ENCODE measurements at places on chromosomes 2 and 18. TPM values are rescaled to one million over a fixed set of nuclear protein-coding genes. Genes with fewer than 3 reads are reported as not detected.

DNA sequence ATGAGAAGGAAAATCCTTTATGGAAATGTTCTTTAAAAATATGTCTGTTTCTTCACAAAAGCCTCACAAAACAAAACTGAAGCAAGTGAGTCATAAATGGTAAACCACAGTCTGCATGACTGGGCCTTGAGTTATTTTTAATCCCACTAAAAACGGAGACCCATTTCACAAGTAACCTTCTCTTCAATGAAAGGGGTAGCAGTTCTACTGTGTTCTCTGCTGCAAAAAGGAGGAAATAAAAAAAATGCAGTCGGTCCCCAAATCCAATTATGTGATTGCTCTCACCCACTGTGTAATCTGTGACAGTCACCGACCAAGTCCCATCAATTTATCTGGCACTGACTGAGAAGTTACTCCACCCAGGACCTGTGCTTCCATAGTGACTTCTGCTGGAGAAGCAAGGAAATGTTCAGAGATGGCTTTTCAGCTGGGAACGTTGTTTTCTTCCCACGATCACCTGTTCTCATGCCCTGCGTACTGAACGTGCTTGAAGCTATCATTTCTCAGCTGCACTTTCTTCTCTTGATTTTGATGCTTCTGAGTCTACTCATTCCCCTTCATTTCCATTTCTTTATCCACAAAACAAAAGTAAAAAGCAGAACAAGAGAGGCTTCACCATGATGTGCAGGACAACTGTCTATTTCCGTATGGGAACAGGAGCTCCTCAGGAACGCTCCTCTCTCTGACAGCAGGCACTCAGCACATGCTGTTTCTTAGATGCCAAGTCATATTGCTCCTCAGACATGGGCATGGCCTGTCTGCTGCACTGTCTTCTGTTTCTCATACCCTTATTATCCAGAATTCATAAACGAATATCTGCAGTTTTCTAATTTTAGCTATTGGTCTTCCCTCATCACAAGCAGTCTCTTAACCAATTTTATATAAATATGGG, 80.0 kb upstream of the TMEM200C start:
- H3K4me1 ChIP-seq, result no peaks in the 10 kb centered on the region
- no peak for DNase-seq
- H3K27me3 ChIP-seq, result no peaks in the 10 kb centered on the region
- H3K27ac ChIP-seq, result no peak overlapping the region

- DNase-seq, result no peak
- H3K27me3 ChIP-seq, result no peaks in the 10 kb centered on the region
- H3K36me3 ChIP-seq, result no peaks in the 10 kb centered on the region
Measured at GRCh38 chr2:101682311-101682710, 15.2 kb upstream of the MAP4K4 start.

GRCh38 chr2:9089831-9090230, 86.3 kb upstream of the MBOAT2 start:
- H3K4me3 ChIP-seq, result no peak overlapping the region
- H3K4me1 ChIP-seq, result peaks cover 12% of the 10 kb centered on the region
- no peak overlapping the region for H3K27ac ChIP-seq
- DNase-seq, result no peak
- H3K27me3 ChIP-seq, result no peaks in the 10 kb centered on the region

DNA sequence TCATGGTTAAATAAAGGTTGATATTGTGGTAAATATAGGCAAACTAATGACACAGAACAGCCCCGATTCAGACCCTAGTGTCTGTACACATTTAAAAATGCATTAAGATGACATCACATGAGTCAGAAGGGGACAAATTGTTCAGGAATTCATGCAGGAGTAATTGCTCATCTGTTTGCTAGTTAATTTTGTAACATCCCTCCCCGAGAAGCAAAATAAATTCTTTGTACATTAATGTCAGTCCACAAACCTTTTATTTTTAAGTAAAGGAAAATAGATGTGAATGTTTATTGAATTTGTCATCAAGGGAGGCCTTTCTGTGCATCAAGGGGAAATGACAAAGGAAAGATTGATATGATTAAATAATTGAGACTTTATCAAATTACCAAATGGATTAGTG, 69.9 kb downstream of the SH3BP4 start:
- H3K36me3 ChIP-seq, result no peaks in the 10 kb centered on the region
- no peak overlapping the region for H3K4me3 ChIP-seq
- no peak for DNase-seq
- no peaks in the 10 kb centered on the region for H3K27me3 ChIP-seq
- peaks cover 2% of the 10 kb centered on the region for H3K4me1 ChIP-seq

DNA sequence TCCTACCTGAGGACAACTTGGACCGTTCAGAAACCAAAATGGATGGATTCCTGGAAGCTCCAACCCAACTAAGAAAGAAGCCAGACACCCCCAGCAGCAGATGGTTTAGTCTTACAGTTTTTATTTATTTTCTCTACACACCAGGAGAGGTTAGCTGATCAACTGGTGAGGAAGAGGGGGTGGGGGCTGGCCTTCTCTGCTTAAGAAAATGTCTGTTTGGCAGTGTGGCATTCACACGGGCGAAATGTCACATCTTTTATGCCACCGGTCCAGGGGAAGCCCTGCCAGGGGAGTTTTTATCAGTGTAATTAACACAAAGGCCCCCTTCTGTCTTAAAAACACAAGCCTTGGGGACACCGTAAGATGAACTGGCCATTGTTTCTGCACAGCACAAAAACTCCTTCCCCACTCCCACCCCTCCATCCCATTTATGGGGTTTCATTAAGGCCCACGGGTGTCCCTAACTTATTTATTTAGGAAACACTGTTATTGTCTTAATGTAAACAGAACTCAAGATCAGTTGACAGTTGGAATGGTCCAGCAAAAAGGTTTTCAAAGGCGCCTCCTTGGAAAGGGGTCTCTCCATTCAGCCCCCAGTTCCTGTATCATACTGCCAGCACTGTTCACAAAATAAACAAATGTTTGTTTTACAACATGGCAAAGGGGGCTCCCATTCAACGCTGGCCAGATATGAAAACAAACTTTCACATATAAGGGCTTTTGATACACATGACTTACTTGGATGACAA, 217.0 kb downstream of the C1D start:
- DNase-seq, result peak; percentile 56
- no peaks in the 10 kb centered on the region for H3K27me3 ChIP-seq
- no peaks in the 10 kb centered on the region for H3K36me3 ChIP-seq
- peaks cover 10% of the 10 kb centered on the region for H3K4me1 ChIP-seq

GRCh38 chr2:239167766-239168444, 232.9 kb downstream of the HDAC4 start:
- peak; percentile 59 for DNase-seq
- H3K4me3 ChIP-seq, result no peak overlapping the region
- peaks cover 16% of the 10 kb centered on the region for H3K36me3 ChIP-seq
- H3K27ac ChIP-seq, result peak overlapping the region; percentile 66
- no peaks in the 10 kb centered on the region for H3K27me3 ChIP-seq
- peaks cover 46% of the 10 kb centered on the region for H3K4me1 ChIP-seq

DNA sequence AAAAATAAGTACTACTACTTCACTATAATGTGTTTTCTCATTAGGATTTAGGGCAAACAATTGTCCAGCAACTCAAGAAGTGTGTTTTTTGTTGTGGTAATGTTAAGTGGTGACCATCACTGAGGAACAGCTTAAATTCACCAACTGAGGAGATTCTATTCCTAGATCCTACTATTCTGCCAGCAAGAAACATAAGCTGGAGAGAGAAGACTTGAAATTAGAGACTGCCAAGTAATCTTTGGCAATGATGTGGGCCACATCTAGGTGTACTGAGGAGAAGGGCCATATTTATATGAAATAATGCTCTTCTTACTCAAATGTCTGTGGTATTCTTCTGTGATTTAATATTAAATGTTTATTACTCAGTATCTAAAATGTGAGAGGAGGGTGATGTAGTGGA, 44.3 kb upstream of the MSTN start:
- H3K4me1 ChIP-seq, result no peaks in the 10 kb centered on the region
- no peak overlapping the region for H3K27ac ChIP-seq
- no peak overlapping the region for H3K4me3 ChIP-seq
- no peaks in the 10 kb centered on the region for H3K27me3 ChIP-seq

- peaks cover 4% of the 10 kb centered on the region for H3K36me3 ChIP-seq
- no peak overlapping the region for H3K4me3 ChIP-seq
- DNase-seq, result no peak
- no peaks in the 10 kb centered on the region for H3K27me3 ChIP-seq
- H3K4me1 ChIP-seq, result peaks cover 13% of the 10 kb centered on the region
Measured at GRCh38 chr2:174399171-174399570, 3.6 kb downstream of the SCRN3 start.

GRCh38 chr2:203599509-203599908, 64.4 kb upstream of the RAPH1 start:
- H3K36me3 ChIP-seq, result no peaks in the 10 kb centered on the region
- H3K4me1 ChIP-seq, result no peaks in the 10 kb centered on the region
- no peaks in the 10 kb centered on the region for H3K27me3 ChIP-seq
- no peak for DNase-seq
- H3K27ac ChIP-seq, result no peak overlapping the region

DNA sequence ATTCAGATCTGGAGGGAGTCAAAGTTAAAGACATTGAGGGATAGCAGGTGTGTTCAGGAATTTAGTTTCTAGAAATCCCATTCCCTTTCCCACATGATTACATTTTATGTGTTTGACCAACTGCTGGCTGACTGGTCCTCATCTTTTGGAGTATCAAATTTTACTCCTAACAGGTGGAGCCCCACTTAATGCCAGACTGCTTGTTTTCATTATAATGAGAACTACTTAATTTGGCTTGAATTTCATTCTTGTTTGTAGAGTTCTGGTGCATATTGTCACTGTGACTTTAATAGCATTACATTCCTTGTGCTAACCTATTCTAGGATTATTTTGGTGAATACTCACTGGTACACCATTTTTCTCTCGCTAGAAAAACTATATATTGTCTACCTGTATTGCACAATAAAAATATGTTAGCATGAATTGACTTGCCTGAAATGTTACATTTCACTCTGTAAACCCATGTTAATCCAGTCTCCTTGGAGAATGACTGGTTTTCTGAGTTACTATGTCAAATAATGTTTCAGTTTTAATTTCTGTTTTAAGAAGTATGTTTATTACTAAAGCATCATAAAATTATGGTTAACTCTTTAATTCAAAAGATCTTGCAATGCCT, 98.2 kb downstream of the TANC1 start:
- no peak overlapping the region for H3K4me3 ChIP-seq
- no peak for DNase-seq
- H3K27me3 ChIP-seq, result no peaks in the 10 kb centered on the region
- no peaks in the 10 kb centered on the region for H3K4me1 ChIP-seq

- no peaks in the 10 kb centered on the region for H3K4me1 ChIP-seq
- no peaks in the 10 kb centered on the region for H3K36me3 ChIP-seq
- no peak overlapping the region for H3K4me3 ChIP-seq
- no peaks in the 10 kb centered on the region for H3K27me3 ChIP-seq
- DNase-seq, result no peak
- H3K27ac ChIP-seq, result no peak overlapping the region
Measured at GRCh38 chr2:234334151-234334550, 162.7 kb downstream of the ARL4C start.

DNA sequence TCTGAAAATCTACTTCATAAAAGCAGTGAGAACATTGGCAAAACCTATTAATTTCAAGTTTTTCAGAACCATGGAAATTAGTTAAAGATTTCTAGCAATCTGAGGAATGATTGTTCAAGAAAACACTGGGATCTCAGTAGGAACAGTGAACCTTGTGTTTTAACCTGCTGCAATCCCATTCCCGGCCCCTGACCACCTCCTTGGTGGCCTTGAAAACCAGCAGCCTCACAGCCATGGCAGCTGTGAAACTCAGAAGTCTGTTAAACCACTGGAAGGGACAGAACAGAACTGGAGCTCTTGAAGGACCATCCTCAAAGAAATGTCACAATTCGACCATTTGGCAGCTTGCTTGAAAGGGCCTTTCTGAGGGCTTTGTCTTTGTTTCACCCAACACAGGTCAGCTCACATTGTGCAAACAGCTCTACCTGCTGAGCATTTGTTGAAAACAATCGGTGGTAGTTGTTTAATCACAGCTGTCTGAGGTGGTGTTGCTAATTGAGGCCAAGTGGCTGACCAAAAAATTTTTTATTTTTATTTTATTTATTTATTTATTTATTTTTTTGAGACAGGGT, 25.8 kb downstream of the NEDD4L start:
- H3K4me3 ChIP-seq, result no peak overlapping the region
- DNase-seq, result no peak
- H3K27ac ChIP-seq, result no peak overlapping the region
- H3K4me1 ChIP-seq, result no peaks in the 10 kb centered on the region
- no peaks in the 10 kb centered on the region for H3K36me3 ChIP-seq

DNA sequence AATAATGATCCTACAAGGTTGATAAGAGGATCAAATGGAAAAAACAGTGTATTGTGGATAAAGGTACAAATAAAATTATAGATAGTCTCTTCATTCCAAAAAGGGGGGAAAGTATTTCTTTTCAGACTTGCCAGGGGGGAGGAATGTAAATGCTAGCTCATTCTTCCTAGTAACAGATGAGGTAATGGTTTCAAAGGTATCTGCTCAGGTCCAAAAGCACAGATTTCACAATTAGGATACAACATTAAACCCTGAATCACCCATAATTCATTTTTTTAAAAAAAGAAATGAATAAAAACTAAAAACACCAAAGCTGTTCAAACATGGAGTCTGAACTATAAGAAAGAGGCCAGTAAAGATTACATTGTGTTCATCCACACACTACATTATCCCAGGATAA, 142.0 kb downstream of the ATAD2B start:
- H3K4me1 ChIP-seq, result no peaks in the 10 kb centered on the region
- H3K4me3 ChIP-seq, result no peak overlapping the region
- no peak overlapping the region for H3K27ac ChIP-seq
- H3K36me3 ChIP-seq, result peaks cover 5% of the 10 kb centered on the region
- no peak for DNase-seq

DNA sequence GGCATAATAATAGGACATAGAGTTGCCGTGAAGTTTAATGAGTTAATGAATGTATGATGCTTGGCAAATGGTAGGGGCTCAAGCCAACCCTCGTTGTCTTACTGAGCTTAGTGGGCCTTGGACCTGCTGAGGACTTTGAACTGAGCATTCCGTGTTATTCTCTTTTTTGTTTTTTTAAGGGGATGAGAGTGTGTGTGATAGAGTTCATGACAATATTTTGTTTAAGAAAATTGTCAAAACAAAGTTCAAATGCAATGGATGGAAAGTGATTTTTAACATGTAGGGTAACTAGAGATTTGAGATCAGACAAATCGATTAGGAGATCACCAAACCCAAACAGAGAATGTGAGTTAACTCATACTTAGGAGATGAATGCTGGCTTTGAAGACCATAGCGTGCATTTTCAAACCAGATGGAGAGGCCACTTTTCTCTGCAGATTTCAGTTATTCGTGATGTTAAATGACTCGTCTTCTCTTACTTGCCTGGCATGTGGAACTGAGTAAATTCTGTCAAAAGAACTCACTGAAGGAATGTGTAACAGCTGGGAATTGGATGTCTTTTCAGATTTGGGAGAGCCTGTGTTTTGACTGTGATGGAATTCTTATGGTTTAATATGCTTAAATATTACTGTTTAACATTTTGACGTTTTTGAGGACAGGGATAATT, 88.7 kb downstream of the NEDD4L start:
- H3K27me3 ChIP-seq, result no peaks in the 10 kb centered on the region
- no peak for DNase-seq
- H3K4me1 ChIP-seq, result no peaks in the 10 kb centered on the region
- H3K27ac ChIP-seq, result no peak overlapping the region
- H3K4me3 ChIP-seq, result no peak overlapping the region
- H3K36me3 ChIP-seq, result no peaks in the 10 kb centered on the region

SLC38A11 gene
- 0.46 TPM for polyA plus RNA-seq

CNTNAP5 gene
- polyA plus RNA-seq, result 0.74 TPM

OXER1 gene
- 1.8 TPM for polyA plus RNA-seq
